Colonic mucosa (tissue), 4 donors: ENCODE measurements at places on chromosomes 1 and 21. TPM values are rescaled to one million over a fixed set of nuclear protein-coding genes. Genes with fewer than 3 reads are reported as not detected.
A peak's percentile ranks its signal among the peaks of the same experiment; 100 is the strongest.

Gene C4BPA
- 1.9 TPM for total RNA-seq

DNA sequence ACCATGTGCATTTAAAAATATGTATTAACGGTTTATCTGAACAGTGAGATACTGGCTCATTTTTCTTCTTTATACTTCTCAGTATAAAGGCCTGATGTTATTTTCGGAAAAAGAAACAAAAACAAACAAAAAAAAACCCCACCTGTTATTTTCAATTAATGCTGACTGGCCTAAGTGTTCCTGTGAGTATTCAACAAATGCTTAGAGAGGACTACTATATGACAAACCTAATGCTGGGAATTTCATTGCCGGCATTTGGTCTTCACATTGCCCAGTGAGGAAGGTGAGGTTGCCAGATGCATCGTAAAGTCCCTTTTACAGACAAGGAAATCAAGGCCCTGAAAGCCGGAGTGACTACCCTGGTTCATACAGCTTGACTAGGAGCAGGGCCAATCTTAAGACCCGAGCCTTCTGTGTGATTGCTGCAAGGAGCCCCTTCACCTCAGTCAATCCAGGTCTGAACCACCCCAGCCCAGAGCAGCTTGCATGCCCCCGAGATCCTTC lies 599 bp downstream of the MRPL24 start:
- no peak for DNase-seq

DNA sequence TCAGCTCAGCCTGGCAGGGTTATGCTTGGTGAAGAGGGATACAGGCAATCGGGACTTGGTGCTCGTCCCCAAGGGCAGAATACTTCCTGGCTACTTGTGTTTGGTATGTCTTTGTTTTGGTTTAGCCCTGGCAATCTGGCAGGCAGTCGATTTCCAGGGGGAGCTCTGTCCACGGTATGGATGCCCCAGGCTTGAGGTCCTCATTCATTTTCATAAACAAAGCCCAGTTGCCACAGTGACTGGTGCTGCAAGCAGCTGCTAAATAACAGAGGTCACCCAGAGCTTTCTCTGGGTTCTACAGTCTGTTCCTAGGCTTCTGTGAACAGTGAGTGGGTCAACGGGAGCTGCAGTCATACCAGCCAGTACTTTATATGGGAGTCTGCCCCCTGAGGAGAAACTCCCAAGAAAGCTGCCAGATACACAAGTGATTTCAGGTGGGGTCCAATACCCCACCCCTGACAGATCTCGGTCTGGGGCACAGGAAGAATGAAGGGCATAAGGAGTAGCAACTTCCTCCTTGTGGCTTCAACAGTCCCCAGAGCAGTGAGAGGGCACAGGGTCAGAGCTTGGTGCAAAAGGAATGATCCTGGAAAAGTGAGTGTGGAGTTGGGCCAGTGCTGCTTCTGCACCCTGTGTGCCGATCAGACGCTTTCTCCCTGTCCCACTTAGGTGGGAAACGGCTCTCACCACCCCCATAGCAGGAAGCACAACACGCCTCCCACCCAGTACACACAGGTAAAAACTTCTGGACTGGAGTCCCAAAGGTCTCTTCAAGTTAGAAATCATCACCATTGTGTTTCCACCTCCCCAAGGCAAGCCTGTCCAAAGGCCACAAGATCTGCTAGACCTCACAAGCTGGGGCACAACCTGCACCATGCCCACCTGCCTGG lies 55.5 kb downstream of the TGFBR3 start:
- DNase-seq, result peak; percentile 62

Gene NEK2
- total RNA-seq, result 9.3 TPM

GRCh38 chr1:27021354-27022031 lies 8.8 kb upstream of the TENT5B start:
- no peak for DNase-seq

DNA sequence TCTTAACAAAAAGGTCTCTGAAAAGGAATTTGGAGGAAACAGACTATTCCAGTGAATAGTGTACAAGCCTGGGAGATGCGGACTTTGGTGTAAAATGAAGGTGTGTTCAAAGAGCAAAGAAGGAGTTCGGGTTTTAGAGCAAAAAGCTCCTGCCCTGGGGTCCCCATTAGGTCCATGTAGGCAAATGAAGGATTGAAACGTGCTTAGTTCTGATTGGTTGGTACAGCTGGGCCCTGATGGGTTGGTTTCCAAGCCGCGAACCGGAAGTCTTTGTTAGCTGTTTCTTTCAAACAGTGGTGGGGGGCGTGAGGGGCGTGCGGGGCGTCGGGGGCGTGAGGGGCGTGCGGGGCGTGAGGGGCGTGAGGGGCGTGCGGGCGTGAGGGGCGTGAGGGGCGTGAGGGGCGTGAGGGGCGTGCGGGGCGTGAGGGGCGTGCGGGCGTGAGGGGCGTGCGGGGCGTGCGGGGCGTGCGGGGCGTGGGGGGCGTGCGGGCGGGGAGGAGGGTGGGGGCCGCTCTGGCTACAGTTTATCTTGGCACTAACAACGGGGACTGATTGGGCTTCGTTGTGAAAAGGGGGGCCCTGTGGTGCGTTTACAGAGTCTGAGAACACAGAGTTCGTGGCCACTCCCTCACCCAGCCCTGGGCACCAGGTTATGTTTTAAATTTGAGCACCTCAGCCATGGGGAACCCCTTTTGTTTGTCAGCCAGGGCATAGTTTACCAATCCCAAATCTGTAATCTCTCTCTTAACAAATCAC lies 29.4 kb downstream of the LRRC3 start:
- no peak for DNase-seq

- DNase-seq, result no peak
Measured at GRCh38 chr21:17428484-17428869, 84.4 kb upstream of the CXADR start.

DNA sequence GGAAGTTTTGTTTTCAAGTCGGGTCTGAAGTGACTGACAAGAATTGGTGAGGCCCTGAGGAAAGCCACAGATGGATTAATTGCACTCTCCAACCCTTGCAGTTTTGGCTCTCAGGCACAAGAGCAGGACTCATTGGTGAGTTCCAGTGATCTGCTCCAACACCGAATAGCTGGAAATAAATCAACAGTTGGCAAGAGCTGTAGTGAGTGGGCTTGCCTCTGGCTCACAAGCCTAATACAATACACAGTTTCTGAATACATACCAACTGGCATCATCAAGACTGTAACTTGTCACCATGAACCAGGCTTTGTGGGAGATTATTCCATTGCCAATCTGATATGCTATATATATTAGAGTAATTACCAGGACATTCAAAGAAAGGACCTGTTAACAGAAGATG lies 131.6 kb downstream of the GRIK1 start:
- DNase-seq, result no peak

Gene SLFNL1
- total RNA-seq, result 0.30 TPM

- no peak for DNase-seq
Measured at GRCh38 chr1:36743286-36744005, 260.7 kb upstream of the CSF3R start.

DNA sequence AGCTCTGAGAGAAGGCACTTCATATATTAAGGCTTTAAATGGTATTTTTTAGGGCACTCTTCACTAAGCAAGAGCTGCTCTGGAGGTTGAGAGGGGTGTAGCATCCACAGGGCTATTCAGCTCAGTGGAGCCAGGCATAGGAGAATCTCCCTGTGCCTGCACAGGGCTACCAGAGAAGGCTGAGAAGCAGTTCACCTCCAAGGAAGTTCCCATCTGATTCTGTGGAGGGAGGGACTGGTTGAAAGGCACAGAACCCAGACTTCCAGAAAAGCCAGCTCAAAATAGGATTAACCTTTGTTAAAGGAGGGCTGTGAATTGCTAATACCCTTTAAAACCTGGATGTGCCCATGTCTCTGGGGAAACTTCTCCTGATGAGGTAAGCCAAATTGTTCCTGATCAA lies 304.5 kb downstream of the TTLL7 start:
- no peak for DNase-seq

Gene CFAP141
- total RNA-seq, result not detected

- DNase-seq, result no peak
Measured at GRCh38 chr1:115239426-115239825, 98.6 kb downstream of the NGF start.

- no peak for DNase-seq
Measured at GRCh38 chr1:221823561-221823960, 81.7 kb upstream of the DUSP10 start.

GRCh38 chr1:67738401-67738800 lies 53.4 kb downstream of the GADD45A start:
- peak; percentile 16 for DNase-seq

- DNase-seq, result peak; percentile 43
Measured at GRCh38 chr1:201456499-201457309, 12.3 kb downstream of the PHLDA3 start.

Gene APOBEC4
- not detected for total RNA-seq

DNA sequence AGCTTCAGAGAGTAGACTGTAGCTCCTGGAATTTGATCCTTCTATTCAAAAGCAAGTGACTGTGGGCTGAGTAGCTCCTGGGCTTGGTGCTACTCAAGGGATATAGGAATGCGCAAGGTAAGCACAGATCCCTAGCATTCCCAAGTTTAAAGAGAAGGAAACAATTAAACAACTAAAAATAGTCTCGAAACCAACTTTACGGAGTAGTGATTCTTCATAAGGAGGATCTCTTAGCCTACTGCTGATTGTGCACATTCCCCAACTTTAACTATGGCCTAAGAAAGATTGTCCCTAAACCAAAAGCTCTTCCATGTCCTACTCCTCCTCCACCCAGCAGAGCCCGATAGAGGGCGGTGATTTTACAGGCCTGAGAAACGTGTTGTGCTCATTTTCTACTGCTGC lies 226.5 kb upstream of the CAMK1G start:
- DNase-seq, result no peak
